ENCODE measurements at places on chromosomes 3 and 15.

GRCh38 chr3:158085358-158085757 is 20.9 kb downstream of the SHOX2 start:
- no peak overlapping the region for H3K4me3 ChIP-seq
- H3K27ac ChIP-seq, result no peak overlapping the region
- DNase-seq, result no peak
- no peaks in the 10 kb centered on the region for H3K36me3 ChIP-seq

DNA sequence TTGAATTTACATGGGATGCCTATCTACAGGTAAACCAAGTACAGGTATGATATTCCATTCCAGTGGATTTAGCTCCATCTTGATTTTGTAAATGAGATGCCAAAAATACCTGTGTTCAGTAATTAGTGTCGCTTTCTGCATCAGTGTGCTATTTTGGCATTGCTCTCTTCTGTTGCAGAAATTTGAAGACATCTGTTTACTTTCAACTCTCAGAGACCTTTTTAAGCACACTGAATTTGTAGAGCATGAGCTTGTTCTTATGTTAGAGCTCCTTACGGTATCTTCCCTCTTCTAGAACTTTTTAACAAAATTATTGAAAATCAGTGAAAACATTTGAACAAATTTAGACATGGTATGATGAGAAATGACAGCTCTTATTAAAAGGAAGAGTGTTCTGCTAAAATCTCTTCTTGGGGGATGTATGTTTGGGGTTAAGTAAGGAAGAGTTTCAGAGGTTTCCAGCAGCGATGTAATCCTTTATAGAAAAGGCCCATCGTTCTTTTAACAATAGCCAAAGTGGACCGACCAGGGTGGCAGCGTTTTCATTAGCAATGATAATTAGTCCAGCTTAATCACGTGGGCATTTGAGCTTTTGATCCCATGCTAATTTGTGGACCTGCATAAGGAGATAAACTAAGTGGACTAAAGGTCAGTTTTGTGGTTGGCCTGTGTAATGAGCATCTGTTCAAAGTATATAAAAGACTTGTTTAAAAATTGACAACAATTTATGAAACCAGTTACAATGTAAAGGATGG is 385.4 kb downstream of the PTPRG start:
- DNase-seq, result no peak
- H3K36me3 ChIP-seq, result no peaks in the 10 kb centered on the region
- H3K27ac ChIP-seq, result no peak overlapping the region
- H3K4me3 ChIP-seq, result no peak overlapping the region

DNA sequence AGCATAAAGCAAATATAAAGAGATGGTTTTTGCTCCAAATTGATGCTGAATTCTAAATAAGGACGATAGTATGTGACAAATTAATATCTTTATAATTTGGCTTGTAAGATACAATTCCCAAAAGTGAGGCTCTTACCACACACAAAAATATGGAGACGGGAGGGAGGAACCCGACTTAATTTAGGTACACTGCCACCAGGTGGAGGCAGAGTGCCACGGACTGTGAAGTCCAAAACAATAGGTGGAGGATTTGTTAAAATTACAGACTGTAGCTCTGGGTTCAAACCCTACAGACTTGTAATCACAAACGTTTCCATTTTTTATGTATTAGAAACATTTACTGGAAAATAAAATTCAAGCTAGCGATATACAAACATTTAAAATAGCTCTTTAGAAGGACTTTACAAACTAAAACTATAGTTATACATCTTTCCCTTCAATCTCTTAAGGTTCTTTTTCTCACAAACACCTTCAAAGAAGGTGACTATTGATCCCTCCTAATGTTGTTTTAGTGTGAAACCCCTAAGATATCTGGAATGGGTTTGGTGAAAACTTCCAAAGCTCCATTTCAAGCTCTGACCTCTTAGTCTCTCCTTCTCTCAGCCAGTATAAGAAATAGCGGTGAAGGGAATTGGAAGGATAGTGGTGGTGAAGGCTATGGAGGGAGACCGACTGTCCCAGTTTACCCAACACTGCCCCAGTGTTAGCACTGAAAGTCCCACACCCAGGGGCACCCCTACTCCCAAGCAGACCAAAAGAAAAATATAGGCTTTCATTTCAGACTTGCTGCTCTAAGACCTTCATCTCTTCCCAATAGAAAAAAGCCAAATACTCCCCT is 89.7 kb downstream of the AQP9 start:
- H3K4me3 ChIP-seq, result peak overlapping the region; percentile 23
- H3K36me3 ChIP-seq, result no peaks in the 10 kb centered on the region
- H3K27me3 ChIP-seq, result no peaks in the 10 kb centered on the region
- H3K4me1 ChIP-seq, result peaks cover 19% of the 10 kb centered on the region
- H3K27ac ChIP-seq, result peak overlapping the region; percentile 23

GRCh38 chr3:153960458-153961074 is 160.6 kb upstream of the ARHGEF26 start:
- H3K27me3 ChIP-seq, result no peaks in the 10 kb centered on the region
- no peak for DNase-seq
- H3K36me3 ChIP-seq, result no peaks in the 10 kb centered on the region
- no peak overlapping the region for H3K4me3 ChIP-seq

- H3K36me3 ChIP-seq, result no peaks in the 10 kb centered on the region
- no peaks in the 10 kb centered on the region for H3K4me1 ChIP-seq
- H3K4me3 ChIP-seq, result no peak overlapping the region
- H3K27ac ChIP-seq, result no peak overlapping the region
- H3K27me3 ChIP-seq, result no peaks in the 10 kb centered on the region
Measured at GRCh38 chr3:76300746-76301145, 515.4 kb upstream of the ZNF717 start.

DNA sequence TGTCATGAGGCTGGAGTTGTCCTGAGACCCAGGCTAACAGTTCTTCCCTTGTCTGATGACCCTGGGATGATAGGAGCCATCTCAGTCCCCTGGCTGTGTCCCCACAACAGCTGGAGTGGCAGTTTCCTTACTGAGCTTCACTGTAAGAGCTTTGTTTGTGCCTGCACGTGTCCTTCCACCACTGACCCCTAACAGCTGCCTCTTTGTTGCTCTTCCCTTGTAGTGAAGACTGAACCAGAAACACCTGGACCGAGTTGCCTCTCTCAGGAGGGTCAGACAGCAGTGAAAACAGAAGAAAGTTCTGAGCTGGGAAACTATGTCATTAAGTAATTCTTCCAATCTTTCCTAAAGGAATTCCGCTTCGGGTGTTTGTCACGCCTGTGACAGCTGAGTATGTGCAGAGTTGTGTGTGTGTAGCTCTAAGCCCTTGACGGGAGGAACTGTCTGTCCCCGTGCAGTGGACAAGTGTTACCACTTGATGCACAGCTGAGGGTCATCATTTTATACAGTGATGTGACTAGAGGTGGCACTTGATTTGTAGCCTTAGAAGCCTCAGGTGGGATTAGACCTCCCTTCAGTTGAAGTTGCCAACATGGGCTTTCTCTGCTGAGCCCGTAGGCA is 25.0 kb downstream of the MAP6D1 start:
- H3K27ac ChIP-seq, result no peak overlapping the region
- H3K27me3 ChIP-seq, result no peaks in the 10 kb centered on the region
- no peaks in the 10 kb centered on the region for H3K4me1 ChIP-seq
- no peak overlapping the region for H3K4me3 ChIP-seq
- no peak for DNase-seq

GRCh38 chr15:52331490-52332240 is 36.1 kb upstream of the MYO5C start:
- peak; percentile 48 for DNase-seq
- H3K27ac ChIP-seq, result no peak overlapping the region
- no peak overlapping the region for H3K4me3 ChIP-seq
- H3K27me3 ChIP-seq, result no peaks in the 10 kb centered on the region
- peaks cover 8% of the 10 kb centered on the region for H3K36me3 ChIP-seq
- peaks cover 6% of the 10 kb centered on the region for H3K4me1 ChIP-seq

- peak overlapping the region; percentile 60 for H3K4me3 ChIP-seq
- no peak overlapping the region for H3K27ac ChIP-seq
- H3K4me1 ChIP-seq, result peaks cover 18% of the 10 kb centered on the region
Measured at GRCh38 chr3:12994357-12994606, 78.9 kb downstream of the IQSEC1 start.

DNA sequence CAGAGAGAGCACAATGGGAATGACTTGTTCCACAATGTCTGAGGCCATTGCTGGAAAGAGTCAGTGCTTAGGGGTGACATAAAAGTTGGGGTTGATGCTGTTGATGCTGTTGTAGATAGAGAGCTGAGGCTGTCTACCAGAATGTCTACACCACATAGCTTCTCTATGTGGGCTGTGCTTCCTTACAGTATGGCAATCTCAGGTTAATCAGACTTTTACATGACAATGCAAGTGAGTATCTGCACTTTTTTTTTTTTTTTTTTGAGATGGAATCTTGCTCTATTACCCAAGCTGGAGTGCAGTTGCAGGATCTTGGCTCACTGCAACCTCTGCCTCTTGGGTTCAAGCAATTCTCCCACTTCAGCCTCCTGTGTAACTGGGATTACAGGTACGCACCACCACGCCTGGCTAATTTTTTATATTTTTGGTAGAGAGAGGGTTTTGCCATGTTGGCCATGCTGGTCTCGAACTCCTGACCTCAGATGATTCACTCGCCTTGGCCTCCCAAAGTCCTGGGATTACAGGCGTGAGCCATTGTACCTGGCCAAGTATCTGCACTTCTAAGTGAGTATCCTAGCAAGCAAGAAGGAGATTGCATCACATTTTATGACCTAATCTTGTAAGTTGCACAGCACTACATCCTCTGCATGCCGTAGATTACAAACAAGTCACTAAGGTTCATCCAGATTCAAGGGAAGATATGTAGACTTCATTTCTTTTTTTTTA is 28.7 kb downstream of the DLEC1 start:
- peaks cover 7% of the 10 kb centered on the region for H3K27me3 ChIP-seq
- no peak overlapping the region for H3K4me3 ChIP-seq
- DNase-seq, result no peak
- H3K4me1 ChIP-seq, result no peaks in the 10 kb centered on the region
- no peaks in the 10 kb centered on the region for H3K36me3 ChIP-seq

GRCh38 chr15:59622289-59622688 is 10.7 kb downstream of the GCNT3 start:
- peaks cover 16% of the 10 kb centered on the region for H3K27me3 ChIP-seq
- DNase-seq, result peak; percentile 18
- no peaks in the 10 kb centered on the region for H3K4me1 ChIP-seq
- no peaks in the 10 kb centered on the region for H3K36me3 ChIP-seq
- no peak overlapping the region for H3K27ac ChIP-seq
- no peak overlapping the region for H3K4me3 ChIP-seq

- H3K4me3 ChIP-seq, result no peak overlapping the region
- no peaks in the 10 kb centered on the region for H3K4me1 ChIP-seq
- H3K27ac ChIP-seq, result no peak overlapping the region
- no peak for DNase-seq
- H3K36me3 ChIP-seq, result no peaks in the 10 kb centered on the region
Measured at GRCh38 chr3:122102191-122102935, 47.2 kb downstream of the CD86 start.

DNA sequence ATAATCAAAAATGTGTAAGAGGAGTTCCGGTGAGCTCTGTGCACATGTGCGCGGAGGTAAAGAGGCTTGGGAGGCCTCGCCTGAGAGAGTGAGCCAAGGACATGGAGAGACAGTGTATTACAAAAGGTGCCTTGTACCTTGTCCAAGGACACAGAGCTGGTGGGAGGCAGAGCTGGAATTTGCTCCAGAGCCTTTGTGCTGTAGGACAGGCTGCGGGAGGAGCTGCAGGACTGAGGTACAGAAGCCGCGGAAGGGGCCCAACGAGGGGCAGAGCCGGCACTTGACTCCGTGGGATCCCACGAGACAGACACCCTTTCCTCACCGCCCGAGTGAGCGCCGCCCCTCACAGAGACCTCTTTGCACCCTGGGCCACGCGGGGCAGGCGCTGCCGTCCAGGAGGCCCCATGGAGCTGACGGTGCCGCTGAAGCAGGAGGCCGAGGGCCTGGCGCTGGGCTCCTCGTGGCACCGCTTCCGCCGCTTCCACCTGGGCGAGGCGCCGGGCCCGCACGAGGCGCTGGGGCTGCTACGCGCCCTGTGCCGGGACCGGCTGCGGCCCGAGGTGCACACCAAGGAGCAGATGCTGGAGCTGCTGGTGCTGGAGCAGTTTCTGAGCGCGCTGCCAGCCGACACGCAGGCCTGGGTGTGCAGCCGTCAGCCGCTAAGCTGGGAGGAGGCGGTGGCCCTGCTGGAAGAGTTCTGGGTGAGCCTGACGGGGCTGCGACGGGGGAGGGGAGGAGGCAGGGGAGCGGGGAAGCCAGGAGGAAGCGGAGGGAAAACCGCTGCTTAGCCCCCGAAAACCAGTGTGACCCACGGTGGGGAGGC is 68.7 kb downstream of the SLTM start:
- no peaks in the 10 kb centered on the region for H3K36me3 ChIP-seq
- H3K27me3 ChIP-seq, result no peaks in the 10 kb centered on the region
- H3K4me1 ChIP-seq, result peaks cover 4% of the 10 kb centered on the region
- H3K27ac ChIP-seq, result no peak overlapping the region
- DNase-seq, result no peak

GRCh38 chr3:196357905-196358304 is 19.7 kb upstream of the TM4SF19 start:
- H3K27ac ChIP-seq, result no peak overlapping the region
- DNase-seq, result no peak
- H3K4me3 ChIP-seq, result no peak overlapping the region

DNA sequence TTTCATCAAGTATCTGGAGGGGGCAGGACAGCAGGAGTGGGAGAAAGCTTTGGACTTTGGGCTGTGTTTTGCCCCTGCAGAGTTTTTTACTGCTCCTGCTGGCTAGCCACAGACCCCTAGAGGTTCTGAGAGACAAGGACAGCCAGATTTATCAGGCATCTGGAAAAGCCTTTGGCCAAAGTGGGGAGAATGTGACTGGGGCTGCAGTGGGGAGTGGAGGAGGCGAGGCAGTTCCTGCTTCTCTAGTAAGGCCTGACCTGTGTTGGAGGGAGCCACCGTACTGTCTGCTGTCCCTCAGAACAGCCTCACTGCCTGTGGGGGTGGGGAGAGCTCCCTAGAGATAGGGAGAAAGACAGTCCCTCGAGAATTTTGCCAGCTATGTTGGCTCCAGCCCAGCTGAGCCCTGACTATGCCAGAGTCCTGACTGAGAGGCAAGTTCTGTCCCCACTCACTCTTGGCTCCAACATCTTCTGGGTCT is 2.2 kb downstream of the ALPK3 start:
- no peaks in the 10 kb centered on the region for H3K27me3 ChIP-seq
- H3K4me1 ChIP-seq, result peaks cover 17% of the 10 kb centered on the region
- no peaks in the 10 kb centered on the region for H3K36me3 ChIP-seq
- H3K4me3 ChIP-seq, result no peak overlapping the region
- no peak for DNase-seq

DNA sequence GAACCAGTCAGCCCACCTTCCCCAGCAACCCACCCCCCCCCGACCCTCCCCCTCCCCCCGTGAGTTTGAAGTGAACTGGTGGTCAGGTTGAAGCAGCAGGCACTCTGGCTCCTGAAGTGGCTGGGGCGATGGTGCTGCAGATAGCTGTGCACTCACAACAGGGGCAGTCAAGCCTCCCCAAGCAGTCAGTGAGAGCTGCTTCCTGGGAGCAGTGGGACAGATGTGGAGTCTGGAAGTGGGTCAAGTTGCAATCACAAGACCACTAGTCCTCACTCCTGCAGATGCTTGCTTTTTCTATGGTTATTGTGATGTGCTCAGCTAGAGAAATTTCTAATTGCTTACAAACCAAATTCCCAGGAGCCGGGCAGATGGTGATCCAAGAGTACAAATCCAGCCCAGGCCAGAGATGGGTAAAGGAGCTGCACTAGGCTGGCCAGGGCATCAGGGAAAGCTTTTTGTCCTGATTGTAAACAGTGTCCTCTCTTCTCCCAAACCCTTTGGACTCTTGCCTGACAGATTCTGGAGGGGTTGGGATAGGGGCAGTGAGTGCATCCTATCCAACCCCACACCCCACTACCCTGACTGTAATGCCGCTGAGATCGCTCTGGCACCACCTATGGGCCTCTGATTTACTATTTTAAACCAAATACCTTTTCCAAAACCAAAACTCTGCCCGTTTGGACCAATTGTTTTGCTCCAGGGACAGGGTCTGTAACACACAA is 9.8 kb upstream of the CLPX start:
- DNase-seq, result no peak
- no peaks in the 10 kb centered on the region for H3K4me1 ChIP-seq
- peaks cover 12% of the 10 kb centered on the region for H3K27me3 ChIP-seq
- H3K27ac ChIP-seq, result no peak overlapping the region

All from astrocyte (in vitro differentiated cells and primary cell).